ENCODE measurements at places on chromosomes 4 and X.

- no peak for DNase-seq
Observed at GRCh38 chrX:105463473-105463872, 243.0 kb upstream of the TEX13A start.

DNA sequence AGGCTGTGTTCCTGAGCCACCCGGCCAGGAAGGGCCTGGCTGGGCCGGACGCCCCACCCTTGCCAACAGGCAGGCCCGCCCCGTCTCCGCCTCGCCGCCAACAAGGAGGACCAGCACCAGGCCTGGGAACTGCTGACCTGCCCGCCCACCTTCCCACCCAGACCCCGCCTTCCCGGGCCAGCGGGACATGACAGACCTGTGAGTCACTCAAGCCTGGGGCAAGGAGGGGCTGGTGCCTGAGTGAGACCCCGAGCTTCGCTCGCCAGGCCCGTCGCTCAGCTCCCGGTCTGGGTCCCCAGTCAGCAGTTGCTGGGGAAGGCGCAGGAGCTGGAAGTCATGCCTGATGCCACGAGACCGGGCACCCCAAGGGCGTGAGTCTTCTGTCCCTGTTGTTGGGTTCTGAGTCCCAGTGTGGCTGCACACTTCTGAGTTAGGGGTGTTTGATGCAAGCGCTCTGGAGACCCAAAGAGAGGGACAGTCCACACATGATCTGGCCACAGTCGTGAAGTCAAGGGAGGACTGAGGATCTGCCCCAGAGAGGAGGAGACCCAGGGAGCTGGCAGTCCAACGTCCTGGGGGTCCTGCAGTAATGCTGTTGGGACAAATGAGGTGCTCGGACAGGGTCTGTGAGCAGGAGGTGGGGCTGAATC, at the start of gene DNASE1L1:
DNASE1L1 (minus strand) TSS at position 33 of the 650 bp plus-strand sequence. CDS start 3,686 bp downstream, outside the sequence.
- DNase-seq: no peak

DNA sequence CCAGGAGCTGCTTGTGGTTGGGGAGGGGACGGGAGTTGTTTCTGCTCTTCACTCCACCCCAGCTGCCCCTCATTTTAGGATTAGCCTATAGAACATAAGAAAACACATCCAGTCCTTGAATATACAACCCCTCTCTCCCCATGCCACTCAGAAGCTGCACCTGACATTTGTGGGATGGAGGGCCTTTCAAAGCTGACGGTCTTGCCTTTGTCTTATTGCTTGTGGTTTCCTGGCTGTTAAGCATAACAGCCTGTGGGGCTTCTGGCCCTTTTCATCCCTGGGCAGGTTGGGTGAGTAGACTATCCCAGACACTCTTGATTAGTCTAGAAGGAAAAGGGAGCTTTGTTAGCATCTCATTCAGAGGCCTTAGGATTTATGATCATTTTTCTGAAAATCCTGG, 407.6 kb upstream of the BOD1L1 start:
- DNase-seq: no peak

DNA sequence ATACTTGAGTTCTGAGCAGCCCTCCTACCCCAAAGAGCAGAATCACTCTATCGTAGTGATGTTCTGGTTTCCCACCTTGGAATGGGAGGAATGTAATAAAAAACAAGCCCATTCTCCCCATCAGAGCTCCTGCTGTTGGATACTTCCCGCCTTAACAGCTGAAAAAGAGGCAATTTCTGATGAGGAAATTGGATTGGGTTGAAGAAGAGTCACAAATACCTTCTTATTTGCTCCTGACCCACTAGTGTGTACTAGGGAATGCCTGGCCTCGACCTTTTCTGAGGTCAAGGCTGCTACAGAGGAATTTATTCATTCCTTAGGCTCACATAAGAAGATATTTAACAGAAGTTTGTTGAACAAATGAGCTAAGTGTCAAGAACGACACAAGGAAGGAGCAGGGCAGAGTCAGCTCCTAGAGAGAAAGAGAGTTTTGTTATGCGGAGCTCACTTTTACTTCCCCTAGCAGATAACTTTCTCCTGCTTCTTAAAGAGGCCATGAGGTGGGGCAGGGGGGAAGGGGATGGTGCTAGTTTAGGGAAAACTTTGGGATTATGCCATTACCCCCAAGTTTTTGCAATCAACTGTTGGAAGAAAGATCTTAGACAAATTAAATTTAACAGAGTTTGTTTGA, 273.8 kb upstream of the CLNK start:
- no peak for DNase-seq

DNA sequence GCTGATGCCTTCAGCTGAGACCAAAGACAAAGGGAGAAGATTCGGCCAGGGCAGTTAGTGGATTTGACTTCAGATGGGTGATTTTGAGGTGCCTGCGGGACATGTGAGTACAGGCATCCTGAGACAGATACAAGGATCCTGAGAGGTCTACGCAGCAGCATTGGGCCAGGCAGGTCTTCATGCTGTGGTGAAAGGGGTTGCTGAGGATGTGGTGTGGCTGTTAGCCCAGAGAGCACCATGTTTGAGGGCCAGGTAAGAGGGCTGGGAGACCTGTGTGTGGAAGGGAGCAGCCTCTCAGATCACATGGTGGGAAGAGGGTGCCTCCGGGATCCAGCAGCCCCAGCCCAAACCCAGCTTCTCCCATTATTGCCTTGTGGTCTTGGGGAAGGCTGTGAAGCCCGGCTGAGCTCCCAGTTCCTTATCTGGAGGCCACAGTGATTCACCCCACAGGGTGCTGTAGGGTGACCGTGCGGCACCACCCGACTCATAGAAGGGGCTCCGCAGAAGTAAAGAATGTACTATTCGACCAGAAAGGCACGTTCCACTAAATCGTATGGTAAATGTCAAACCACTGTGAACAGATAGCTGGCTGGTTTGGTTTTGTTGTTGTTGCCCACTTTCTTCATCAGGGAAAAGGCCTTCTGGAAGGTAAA, 27.7 kb upstream of the TADA2B start:
- DNase-seq: no peak

Measured in activated CD8-positive, alpha-beta memory T cell treated with anti-CD3 and anti-CD28 coated beads for 48 hours (primary cell).